ENCODE measurements at places on chromosomes 5 and 9. TPM values are rescaled to one million over a fixed set of nuclear protein-coding genes. Genes with fewer than 3 reads are reported as not detected.

- DNase-seq, result peak; percentile 25
Measured at GRCh38 chr9:13962006-13962405, 351.9 kb downstream of the NFIB start.

GRCh38 chr5:145743396-145744061, 91.6 kb downstream of the PRELID2 start:
- no peak for DNase-seq

Gene ORM2
- 0.56 TPM for total RNA-seq

Gene ENHO
- 24.7 TPM for total RNA-seq

GRCh38 chr5:118921866-118922265, 66.5 kb downstream of the DTWD2 start:
- no peak for DNase-seq

DNA sequence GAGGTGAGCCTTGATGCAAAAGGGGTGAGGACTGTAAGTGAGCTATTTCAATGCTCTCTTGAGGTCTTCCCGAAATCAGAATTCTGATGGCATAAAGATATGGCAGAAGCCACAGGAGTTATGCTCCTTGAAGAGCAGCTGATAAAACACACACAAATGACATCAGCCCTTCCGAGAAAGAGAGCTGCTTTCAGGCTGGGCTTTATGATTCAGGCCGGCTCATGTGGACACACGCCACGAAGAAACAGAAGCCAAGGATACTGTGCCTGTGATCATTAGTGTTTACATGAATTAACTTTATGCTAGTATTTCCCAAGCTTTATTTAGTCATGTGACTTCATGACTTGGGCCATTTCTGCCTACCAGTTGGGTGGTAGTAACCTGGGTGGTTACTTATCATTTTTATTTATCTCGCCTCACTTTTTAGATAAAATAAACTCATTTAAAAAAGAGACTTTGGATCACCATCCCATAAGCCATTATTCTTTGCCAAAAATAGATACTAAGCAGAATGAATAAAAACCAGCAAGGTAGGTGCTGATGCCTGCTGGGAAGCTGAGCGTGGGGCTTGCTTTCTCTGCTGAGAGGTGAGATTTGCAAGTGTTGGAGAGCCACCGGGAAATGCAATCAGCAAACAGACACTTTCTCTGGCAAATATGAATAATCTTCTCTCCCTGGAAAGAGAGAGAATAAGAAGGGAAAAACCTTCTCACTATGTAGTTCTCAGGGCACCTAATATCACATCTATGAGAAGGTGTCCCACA, 73.0 kb upstream of the SLC25A51 start:
- DNase-seq, result no peak

Gene ANKRD31
- 10.3 TPM for total RNA-seq
